ENCODE measurements at places on chromosomes 12 and 14.

DNA sequence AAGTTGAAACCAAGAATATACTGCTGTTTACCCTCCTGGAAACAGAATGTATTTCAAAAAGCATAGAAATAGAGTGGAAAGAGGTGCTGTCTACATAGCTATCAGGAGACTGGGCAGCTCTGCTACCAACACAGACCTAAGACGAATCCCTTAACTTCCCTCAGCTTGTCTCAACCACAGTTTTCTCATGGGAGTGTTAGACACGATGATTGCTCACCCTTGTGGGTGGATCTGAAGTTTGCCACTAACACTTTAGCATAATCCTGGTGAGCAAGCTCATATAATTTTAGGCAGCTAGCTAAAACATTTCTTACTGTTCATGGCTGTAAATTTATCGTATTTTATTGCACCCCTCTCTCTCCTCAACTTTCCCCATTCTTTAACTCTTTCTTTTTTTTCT, 38.5 kb downstream of the C12orf75 start:
- DNase-seq = no peak

GRCh38 chr12:101925361-101925760, 48.0 kb downstream of the DRAM1 start:
- no peak for DNase-seq

- DNase-seq = no peak
Measured at GRCh38 chr12:51976376-51977160, 25.1 kb downstream of the ACVR1B start.

DNA sequence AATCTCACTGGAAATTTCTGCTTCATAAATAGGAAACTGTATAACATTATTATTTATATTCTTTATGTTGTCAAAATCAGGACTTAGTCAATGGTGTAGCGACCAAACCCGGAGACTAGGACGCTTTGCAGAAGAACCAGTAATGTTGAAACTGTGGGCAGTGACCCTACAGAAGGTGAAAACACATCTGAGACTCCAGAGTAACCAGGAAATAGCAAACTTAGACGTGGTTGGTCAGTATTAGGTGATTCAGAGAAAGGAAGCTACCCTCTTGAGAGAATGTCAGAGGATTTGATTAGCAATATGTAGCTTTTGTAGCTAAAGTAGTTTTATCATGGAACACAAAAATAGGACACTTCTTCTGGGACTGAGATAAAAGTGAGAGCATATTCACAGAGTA, 381.9 kb downstream of the SLC16A7 start:
- DNase-seq = no peak

GRCh38 chr12:113149361-113150150, at the start of gene CFAP73:
Gene CFAP73 (plus strand): TSS chr12:113149724. CDS start chr12:113149858, 134 bp downstream.
- DNase-seq = peak; percentile 29

GRCh38 chr12:127297327-127297726, 969.6 kb upstream of the TMEM132C start:
- no peak for DNase-seq

GRCh38 chr12:118237052-118237665, 101.2 kb downstream of the PEBP1 start:
- DNase-seq = peak; percentile 76

- DNase-seq = no peak
Measured at GRCh38 chr14:32720927-32721326, 217.8 kb upstream of the NPAS3 start.

All from B cell (primary cell).